ENCODE measurements at places on chromosomes 5 and 9.

DNA sequence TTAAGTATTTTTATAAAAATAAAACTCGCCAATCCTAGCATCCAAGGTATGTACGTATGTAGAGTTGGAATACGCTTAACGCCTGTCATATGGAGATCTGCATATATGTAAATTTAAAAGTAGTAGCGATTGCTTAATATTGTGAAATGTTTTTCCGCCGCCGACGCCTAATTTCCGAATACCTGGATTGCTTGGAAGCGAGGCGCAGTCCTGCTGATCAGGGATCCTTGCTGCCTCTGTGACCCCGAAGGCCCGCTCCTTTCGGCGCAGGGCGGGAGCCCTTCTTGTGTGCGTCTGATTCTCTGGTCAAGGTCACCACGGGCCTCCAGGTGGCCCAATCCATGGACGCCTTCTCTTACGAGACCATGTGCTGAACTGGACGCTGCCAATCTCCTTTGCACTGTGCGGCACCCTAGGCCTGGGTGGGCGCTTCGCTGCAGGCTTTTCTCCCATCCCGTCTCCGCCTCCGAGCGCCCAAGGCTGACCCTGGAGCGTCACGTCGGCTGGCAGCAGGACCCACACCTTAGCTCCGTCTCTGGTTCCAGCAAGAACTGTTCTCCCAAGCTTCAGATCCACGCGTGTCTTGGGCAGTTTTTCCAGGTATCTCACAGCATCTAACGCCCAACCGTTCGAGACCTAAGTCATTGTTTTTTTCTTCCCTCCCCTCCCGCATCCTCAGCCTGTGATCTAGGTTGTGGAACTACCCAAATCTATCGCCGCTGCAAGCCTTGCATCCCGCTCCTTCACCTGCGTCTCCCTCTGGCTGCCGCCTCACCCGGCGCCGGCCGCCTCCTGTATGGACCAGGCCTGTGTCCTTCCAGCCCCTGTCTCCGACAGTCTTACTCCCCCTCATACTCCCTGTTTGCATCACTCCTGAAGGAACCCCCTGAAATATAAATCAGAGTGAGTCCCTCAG, 3.6 kb upstream of the TRIM41 start:
- DNase-seq = no peak

DNA sequence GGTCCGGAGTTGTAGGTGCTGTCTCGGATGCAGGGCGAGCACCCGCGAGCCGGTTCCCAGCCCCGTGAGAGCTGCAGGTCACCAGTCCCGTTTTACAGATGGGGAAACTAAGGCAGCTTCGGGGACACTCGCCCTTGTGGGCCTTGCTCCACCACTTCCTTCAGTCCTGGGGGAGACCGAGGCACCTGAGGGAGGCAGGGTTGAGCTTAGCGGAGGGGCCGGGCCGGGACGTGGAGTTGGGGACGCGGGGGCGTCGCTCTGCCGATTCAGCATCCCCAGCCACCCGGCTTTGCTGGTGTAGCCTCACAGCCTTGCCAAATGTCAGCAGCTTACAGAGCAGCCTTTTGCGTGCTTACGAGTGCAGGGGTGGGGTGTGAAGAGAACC, 530 bp downstream of the BBLN start:
- DNase-seq = no peak

GRCh38 chr9:133571896-133572595, 37.1 kb downstream of the FAM163B start:
- DNase-seq = no peak

GRCh38 chr9:95366731-95367325, 49.3 kb upstream of the FANCC start:
- no peak for DNase-seq

DNA sequence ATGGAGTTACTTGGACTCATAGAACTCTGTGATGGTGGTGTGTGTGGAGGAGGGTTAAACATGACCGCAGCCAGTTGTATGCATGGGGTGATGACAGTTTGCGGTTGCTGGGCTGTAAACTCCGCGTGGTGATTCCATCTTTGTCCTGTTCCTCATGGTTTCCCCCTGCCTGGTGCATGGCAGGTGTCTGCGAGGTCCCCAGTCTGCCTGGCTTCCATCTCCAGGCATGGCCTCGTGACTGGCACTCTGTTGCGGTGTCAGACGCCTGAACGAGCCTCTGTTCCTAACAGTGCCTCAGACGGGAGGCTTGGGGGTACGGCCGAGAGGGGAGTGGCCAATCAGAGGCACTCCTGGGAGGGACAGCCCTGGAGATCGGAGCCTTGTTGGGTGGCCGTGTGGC, 33.9 kb upstream of the SH3PXD2B start:
- no peak for DNase-seq

- DNase-seq = peak; percentile 46
Measured at GRCh38 chr5:134524272-134524825, 1.1 kb upstream of the JADE2 start.

- no peak for DNase-seq
Measured at GRCh38 chr9:35568196-35568595, 36.9 kb upstream of the TESK1 start.

DNA sequence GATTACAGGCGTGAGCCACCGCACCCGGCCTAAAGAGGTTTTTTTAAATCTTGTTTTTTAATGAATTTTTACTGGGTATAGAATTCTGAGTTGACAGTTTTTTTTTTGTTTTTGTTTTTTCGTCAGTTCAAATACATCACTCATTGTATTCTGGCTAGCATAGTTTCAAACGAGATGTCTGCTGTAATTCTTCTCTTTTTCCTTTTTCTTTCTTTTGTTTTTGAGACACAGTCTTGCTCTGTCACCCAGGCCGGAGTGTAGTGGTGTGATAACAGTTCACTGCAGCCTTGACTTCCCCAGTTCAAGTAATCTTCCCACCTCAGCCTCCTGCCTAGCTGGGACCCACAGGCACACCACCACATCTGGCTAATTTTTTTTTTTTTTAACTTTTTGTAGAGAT, 2.2 kb upstream of the PRRT1B start:
- DNase-seq = no peak

DNA sequence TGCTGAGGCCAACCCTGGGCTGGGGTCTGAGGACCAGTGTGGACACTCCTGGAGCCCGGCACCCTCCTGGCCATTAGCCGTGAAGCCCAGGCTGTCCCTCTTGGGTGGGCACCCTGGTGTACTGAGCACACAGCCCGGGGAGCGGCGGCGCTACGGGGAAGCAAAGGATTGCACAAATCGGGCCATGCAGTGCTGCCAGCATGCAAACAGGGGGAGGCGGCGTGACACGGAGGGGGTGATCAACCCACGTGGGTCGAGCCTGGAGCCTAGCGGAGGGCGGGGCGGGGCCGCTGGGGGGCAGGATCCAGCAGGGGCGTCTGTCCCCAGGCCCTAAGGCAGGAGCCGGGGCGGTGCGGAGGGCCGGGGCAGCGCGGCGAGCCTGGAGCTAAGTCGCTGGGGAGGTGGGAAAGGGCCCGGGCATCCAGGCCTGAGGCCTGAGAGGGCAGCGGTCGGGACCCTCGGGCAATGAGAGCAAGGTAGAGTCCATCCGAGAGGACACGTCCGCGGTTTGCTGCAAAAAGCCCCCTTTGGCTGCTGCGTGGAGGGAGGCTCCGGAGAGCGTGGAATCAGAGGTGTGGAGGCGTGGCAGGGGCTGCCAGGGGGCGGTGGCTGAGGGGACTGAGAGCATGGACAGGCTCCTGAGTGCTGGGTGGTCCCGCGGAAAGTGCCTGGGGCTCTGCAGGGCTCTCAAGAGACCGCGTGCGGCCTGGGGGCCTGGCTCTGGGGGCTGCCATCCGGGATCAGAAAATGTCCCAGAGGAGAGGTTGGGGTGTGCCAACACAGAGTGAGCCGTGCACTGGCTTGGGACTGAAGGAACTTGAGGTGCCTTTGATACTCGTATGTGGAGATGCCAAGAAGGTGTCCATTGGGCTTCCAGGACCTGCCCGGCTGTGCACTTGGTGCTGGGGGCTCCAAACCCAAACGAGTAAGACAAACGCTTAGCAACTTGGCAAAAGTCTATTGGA, 94.2 kb downstream of the BARX1 start:
- DNase-seq = no peak

DNA sequence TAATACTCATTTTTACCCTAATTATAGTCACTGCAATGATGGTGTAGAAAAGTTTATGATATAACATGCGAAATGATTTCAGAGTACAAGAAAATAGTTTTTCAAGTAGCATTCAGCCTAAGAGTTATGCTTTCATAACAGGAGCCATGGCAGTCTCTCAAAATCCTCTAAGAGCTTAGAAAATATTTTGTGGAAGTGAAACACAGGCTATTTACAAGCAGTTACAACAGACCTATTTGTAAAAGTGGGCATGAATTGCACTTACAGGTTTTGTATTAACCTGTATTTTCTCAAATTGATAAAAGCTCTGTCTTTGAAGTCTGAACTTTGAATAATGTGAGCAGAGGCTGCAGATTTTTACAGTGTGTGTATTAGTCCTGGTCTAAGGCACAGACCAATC, 523.3 kb downstream of the LRRC70 start:
- no peak for DNase-seq

- DNase-seq = no peak
Measured at GRCh38 chr5:61280205-61280604, 51.9 kb upstream of the ZSWIM6 start.

DNA sequence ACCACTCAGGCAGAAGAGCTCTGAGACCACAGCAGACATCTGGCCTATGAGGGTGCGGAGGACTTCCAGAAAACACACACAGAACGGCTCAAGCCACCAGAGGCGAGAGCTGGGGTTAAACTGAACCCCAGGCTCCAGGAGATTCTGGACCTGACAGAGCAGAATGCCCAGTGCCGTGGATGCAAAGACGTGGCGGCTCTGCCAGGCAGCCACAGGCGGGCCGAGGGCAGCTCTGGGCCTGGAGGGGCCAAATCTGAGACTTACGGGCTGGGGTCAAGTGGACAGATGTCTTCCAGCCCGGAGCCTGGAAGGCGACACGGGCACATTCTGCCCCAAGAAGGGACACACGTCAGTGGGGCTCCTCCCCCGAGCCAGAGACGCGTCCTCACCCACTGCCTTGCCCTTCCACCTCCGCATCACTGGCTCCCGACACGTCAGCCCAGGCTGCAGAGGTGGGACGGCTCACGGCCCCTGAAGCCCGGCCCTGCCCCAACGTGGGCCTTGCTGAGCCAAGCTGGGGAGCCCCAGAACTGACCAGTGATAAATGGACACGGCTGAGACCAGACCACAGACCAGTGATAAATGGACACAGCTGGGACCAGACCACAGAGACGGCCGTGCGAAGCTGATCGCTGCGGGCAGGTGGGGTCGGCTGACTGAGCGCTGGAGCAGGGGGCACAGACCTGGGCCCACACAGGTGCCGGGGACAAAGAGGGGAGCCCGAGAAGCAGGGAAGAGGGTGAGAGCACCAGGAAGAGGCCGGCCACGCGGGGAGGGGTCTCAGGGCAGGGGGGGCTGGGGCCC, 40.9 kb upstream of the NSMF start:
- DNase-seq = no peak

DNA sequence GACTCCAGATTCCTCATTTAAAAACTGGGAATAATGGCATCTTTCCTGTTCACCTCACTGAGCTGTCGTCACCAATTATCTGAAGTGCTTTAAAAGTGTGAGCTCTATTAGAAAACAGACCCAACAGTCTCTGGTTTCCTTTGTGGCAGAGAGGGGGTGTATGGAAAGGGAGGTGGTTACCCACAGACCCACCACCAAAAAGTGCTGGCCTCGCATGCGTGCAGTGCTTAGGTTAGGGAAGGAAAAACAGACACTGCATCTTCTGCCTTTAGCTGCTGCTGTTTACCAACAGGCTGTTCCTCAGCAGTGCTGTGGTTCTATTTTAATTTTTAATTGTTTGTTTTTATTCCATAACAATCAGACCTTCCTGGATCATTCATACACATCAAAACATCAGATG, 249.6 kb downstream of the PIK3R1 start:
- DNase-seq = no peak

Data from T1000 (cell line).